ENCODE measurements at places on chromosomes 6 and 20.

GRCh38 chr6:13375360-13375878 lies 47.1 kb upstream of the TBC1D7 start:
- DNase-seq = no peak

DNA sequence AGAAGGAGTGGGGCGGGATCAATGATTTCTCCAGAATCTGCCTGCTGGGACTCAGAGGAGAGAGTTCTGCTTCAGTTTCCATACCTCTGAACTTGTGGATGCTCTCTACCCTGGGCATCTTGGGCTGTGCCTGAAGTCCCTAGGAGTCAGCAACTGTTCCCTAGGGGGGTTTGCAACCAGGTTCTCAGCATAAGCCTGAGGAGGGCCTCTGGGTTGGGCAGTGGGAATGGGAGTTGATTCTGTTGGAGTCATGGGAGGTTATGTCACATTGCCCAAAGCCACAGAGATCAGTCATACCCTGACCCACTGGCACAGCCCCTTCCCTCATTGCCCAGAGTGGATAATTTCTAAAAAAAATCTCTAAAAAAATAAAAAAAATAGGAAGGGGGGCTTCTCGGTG lies 47.4 kb downstream of the MOCS1 start:
- no peak for DNase-seq

DNA sequence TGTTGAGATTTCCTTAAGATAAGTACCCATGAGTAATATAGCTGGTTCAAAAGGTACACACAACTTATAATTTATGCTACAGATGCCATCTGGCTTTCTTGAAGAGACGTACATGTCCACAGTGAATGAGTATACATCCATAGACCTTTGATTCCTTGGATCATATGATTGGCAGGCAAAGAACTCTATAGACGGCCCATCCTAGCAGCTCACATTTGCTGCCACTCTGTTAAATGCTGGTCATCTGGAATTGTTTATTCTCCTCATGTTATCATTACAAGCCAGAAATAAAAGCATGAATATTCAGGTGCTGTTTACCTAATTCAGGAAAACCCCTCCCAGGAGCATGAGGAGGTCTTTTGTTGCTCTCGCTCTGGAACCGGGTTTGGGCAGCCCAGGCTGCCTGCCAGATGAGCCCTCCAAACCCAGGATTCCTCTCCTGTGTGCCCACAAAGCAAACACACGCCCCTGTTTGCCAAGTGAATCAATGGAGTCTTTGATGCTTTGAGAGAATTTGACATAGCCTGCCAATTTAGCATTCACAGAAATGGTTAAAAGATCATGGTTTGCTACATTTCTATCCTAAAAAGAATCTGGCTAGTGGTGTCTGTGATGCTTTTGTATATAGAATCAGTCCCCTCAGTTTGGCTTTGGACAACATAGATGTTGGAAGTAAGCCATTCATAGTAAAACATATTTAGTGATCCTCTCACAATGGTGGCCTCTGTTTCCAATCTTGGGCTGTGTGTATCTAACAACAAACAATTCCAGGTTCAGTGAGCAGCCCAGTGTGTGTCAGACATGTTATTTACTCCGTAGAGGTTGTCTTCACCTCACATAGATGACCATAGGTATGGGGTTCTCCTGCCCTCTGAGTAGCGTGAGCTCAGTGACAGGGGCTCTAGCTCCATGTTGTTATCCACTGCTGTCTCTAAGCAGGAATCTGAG lies 17.5 kb upstream of the PLCG1 start:
- DNase-seq = no peak

- no peak for DNase-seq
Observed at GRCh38 chr6:21604081-21604480, 10.5 kb downstream of the SOX4 start.

DNA sequence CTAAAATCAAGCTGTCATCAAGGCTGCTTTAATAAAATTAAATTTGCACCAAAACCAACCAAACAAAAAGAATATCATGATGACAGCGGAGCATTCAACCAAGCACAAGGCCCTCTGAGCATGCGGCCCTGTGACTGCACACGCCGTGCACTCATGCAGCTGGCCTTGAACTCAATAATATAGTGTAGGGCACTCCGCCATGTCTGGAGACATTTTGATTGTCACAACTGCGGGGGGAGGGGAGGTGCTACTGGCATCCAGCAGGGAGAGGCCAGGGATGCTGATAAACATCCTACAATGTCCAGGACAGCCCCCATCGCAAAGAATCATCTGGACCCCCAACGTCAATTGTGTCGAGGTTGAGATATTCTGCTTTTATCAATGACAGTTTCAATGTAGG lies 9.7 kb downstream of the MOCS3 start:
- DNase-seq = no peak

DNA sequence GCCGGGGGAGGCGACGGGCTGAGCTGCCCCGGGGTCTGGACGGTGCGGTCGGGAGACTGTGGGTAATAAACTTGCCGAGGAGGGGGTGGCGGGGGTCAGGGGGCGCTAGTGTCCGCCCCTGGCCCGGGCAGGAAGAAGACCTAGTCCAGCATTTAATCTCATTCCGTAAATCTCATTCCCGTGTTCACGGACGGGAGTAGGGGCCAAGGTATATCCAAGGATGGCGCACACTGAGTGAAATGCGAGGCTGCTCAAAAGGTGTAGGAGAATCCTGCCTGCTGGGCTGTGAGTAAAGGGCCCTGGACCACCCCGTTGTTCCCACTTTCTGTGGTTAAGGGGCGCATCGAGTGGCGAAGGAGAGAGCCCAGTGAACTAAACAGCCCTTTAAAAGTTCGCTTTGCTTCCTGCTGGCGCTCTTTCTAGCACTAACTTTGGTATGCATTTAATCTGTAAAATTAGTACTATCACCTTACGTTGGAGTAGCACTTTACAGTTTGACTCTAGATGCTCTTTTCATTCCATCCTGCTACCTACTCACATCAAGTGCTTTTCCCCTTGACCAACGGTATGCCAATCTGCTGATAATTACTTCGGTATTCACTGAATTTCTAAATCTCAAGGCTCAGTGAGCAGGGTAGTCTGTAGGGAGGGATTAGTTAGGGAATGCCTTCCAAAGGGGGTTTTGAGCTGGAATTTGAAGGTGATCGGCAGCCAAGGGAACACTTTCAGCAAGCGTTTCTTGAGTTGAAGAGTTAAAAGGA lies 730 bp downstream of the PARD6B start:
- no peak for DNase-seq

- DNase-seq = no peak
Observed at GRCh38 chr20:44166477-44166876, 20.5 kb downstream of the JPH2 start.

- no peak for DNase-seq
Observed at GRCh38 chr20:43893930-43894329, 20.7 kb upstream of the TOX2 start.

- no peak for DNase-seq
Observed at GRCh38 chr6:165910184-165910966, 247.3 kb upstream of the PDE10A start.

GRCh38 chr6:27178860-27179259 lies 68.6 kb upstream of the PRSS16 start:
- no peak for DNase-seq

GRCh38 chr6:51718533-51718932 lies 368.9 kb downstream of the PKHD1 start:
- DNase-seq = no peak

- DNase-seq = no peak
Observed at GRCh38 chr6:27096834-27097511, 150.5 kb upstream of the PRSS16 start.

DNA sequence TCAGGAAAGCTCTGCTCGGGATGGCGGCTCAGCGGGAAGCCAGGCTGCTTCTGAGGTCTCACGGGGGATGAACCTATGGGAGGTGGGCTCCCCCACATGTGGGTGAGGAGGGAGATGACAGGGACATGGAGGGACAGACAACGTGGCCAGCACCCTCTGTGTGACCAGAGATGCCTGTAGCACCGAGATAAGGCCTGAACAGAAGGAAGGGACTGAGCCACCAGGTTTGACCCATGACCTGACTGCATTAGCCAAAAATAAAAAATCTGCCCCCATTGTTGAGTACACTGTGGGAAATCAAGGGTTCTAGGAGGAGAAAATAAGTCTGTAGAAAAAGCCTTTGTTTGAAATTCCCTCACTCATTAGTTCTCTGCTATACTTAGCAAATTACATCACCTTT lies 105.7 kb downstream of the RNASET2 start:
- no peak for DNase-seq

DNA sequence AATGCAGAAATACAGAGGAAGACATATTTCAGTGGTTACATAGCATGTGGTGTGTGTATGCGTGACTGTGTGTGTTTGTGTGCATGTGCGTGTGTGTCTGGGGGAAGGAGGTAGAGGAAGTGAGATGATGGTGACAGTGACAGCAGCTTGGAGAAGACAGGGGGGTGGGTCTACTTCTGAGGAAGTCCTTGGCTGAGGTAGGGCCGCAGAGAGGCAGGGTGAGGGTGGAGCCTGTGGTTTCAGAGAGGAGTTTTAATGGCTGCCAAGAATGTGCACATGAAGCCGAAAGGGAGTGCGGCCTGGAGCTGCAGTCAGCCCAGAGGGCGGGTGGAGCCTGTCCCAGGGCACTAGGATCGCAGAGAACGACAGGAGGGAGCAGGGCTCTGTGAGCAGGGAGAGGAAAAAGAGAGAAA lies 22.7 kb upstream of the RNF24 start:
- no peak for DNase-seq

DNA sequence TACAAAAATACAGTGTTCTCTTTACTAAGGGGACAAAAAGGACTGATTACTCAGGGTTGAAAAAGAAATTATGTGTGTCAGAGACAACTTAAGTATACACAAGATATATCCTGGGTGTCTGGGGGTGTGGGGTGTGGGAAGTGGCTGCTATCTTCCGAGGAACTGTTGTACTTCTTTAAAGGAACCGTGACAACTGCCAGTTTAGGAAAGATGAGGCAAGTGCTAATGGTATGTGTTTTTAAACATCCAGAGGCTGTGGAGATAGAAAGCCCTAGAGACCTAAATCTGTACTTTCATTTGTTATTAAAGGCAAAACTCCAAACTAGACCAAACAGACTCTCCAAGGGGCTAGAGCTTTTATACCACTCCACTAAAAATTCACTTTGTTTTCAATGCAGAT lies 95.6 kb downstream of the SNAP25 start:
- DNase-seq = no peak

- peak; percentile 86 for DNase-seq
Observed at GRCh38 chr6:3748208-3749066, 3.1 kb downstream of the PXDC1 start.
